ENCODE measurements at places on chromosomes 7 and 10.

DNA sequence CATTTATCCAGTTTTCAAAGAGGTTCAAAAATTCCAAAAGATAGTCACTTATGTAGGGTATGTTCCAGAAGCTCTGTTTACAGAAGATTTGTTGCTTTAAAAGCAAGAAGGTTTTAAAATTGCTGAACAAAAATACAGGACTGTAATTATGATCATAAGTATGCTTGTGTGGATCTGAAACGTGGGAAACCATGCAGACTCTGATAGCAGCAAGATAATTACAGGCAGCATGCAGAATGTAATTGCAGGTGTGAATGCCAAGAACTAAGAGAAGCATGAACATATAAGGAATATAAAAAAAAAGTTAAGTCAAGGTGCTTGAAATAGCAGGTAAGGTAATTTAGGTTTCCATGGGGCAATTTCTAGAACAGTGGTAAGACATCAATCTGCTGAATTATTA lies 405.7 kb downstream of the ARL4A start:
- DNase-seq: no peak

DNA sequence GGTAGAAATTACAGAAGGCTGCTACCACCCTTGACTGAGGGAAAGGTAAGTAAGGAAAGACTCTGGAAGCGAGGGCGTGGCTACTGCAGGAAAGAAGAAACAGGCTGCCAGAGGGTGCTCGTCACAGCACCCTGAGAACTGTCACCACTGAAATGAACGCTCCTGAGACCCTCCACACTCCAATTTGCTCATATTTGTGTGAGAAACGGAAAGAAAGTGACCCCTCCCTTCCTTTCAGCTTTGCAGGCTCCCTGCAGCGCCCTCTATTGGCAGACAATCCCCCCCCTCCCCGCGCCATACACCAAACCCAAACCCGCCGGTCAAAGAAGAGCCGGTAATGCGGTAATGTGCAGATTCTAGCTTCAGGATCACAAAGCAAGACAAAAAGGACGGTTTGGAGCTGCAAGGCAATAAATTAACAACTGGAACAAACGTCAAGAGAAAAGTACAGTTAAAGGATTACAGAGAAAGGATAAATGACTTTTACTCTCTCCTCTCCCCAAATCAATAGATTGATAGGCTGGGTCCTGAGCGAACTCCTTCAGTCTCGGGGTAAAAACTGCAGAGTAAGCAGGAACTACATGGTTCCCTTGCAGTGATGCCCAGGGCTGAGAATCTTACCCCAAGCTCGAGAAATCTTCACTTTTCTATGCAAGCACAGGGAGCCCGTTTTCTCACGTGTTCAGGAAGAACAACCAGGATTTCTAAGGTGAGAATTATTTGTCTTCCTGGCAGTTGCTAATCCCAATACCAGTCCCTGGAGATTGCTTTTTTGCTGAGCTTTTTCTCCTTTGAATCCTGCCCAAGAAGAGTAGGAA lies 47.6 kb downstream of the STEAP1B start:
- DNase-seq: peak; percentile 84

GRCh38 chr7:117630501-117630900 lies 150.7 kb downstream of the CFTR start:
- no peak for DNase-seq

GRCh38 chr10:62464308-62464707 lies 90.1 kb downstream of the ZNF365 start:
- no peak for DNase-seq

DNA sequence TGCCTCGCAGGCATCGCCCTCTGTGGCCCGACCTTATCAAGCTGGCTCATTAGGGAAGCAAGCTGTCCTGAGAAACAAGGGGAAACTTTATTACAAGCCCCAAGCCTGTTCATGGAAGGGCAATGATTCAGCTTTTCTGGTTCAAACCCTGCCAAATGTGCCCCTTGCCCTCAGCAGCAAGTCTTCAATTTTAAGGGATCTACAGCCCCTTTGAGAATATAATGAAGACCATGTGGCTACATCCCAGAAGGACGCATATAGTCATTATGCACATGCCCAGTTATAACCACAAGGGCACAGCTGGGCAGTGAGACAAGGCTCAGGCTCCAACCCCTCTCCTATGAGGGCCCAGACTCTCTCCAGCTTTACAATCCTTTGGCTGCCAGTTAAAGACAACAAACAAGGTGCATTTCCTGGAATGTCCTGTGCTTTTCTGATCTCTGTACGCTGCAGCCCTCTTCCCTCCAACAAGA lies 56.7 kb downstream of the DDC start:
- no peak for DNase-seq

DNA sequence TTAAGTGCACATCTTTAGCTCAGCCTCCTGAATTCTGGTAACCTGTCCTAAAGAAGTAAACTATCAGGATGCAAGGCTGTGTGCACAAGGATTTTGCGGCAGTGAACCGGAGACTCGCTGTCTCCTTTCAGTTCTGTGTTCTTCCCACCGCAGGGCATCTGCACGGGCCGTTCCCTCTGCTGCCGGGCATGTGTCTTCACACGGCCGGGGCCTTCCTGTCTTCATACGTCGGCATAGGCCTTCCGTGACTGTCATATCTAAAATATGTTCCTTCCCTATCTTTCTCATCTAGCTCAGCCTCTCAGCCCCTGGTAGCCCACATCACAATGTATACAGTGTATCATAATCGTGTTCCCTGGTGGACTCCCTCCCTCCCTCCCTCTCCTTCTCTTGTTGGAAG lies 16.4 kb downstream of the PALD1 start:
- DNase-seq: peak; percentile 49

DNA sequence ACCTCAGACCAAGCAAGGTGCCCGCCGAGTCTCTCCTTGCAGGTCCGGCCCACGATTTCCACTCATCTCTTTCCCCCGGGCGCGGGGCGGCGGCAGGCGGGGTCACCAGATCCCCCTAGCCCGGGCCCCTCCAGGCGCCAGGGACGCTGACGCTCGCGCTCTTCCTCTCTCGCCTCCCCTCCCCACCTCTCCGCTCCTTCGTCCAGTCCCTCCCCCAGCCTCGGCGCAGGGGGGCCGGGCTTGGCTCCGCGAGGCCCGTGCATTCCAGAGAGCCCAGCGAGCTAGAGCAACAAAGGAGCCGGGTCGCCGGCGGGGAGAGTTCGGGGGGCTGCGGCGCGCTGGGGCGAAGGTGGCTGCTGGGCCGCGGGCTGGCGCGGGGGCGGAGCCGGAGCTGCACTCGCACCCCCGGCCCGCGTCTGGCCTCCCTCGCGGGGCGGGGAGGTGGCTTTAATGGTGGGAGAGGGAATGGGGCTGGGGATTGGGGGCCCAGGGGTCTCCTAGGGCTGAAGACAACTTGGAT lies at the start of gene SMO:
TSS of gene SMO (plus strand) at position 262 of the 520 bp plus-strand sequence. CDS start 519 bp downstream, outside the sequence.
- no peak for DNase-seq

GRCh38 chr10:43862756-43863155 lies 214.1 kb upstream of the ZNF32 start:
- no peak for DNase-seq

DNA sequence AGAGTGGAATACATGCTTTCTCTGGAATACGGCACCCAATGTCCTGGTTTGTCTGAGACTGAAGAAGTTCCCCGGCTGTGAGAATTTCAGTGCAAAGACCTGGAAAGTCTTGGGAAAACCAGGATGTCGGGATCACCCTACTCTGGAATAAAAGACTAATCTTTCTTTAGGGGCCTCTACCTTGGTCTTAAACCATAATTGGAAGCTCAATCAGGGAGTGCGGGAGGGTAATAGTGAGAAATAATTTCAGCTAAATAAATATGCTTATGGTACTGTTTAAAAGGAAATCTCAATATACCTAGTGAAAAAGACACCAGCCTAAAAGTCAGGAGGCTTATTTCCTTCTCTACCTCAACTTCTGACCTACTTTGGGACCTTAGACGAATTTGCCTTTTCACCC lies 236.1 kb upstream of the GLI3 start:
- DNase-seq: no peak

GRCh38 chr7:72057796-72058195 lies 354.3 kb downstream of the CALN1 start:
- no peak for DNase-seq

DNA sequence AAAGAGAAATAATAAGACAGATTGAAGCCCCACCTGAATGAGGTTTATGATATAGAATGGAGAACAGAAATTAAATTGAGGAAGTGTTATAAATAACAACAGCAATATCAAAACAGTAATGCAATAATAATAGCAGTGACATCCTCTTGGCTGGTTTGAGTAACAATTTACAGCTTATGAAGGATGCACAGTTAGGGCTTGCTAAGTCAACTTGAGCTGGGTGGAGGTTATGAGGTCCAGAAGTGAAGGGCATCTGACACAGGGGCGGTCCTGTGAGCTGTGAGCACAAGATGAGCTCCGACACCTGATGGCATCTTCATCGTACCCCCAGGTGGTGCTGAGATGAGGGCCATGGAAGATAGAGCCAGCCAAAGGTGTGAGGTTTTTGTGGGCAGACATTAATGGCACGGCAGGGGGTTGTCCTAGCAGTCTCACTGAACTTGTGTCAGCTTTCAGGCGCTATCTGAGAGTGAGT lies 30.5 kb downstream of the ARHGAP22 start:
- no peak for DNase-seq

GRCh38 chr10:88896372-88896993 lies 16.4 kb downstream of the STAMBPL1 start:
- DNase-seq: peak; percentile 78

GRCh38 chr7:115435178-115435577 lies 513.3 kb downstream of the MDFIC start:
- no peak for DNase-seq

- no peak for DNase-seq
Observed at GRCh38 chr10:42615419-42615818, 23.0 kb downstream of the ZNF33B start.

- no peak for DNase-seq
Observed at GRCh38 chr10:29130190-29130673, 158.6 kb upstream of the LYZL1 start.

- no peak for DNase-seq
Observed at GRCh38 chr10:26507441-26507840, 69.3 kb downstream of the APBB1IP start.

DNA sequence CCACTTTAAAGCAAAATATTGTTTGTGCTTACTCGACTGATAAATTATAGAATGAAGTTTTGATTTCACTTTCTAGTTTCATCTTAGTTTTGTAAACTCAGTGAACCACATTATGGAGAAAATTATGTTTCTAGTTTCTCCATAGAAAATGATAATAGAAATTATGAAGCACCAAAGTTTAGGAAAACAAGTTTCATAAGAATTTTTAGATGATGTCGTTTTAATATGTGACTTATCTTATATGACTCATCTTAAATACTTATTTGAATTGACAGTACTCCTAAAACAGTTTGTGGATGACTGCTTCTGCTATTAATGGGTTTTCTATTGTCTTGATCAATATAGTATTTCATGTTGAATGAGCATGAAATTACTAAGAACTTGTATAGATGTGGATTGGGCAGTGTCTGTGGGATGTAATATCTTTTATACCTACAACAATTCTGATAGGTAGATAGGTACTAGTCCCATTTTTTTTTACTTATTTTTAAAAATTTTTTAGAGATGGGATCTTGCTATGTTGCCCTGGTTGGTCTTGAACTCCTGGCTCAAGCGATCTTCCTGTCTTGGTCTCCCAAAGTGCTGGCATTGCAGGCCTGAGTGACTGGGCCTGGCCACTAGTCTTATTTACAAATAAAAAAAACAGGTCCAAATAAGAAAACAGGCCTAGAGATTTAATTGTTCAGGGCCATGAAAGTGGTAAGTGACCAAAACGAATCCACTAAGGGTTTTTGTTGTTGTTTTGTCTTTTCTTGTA lies 3.7 kb downstream of the HBP1 start:
- DNase-seq: no peak

- DNase-seq: no peak
Observed at GRCh38 chr7:142616842-142617241, 132.4 kb upstream of the PRSS1 start.

DNA sequence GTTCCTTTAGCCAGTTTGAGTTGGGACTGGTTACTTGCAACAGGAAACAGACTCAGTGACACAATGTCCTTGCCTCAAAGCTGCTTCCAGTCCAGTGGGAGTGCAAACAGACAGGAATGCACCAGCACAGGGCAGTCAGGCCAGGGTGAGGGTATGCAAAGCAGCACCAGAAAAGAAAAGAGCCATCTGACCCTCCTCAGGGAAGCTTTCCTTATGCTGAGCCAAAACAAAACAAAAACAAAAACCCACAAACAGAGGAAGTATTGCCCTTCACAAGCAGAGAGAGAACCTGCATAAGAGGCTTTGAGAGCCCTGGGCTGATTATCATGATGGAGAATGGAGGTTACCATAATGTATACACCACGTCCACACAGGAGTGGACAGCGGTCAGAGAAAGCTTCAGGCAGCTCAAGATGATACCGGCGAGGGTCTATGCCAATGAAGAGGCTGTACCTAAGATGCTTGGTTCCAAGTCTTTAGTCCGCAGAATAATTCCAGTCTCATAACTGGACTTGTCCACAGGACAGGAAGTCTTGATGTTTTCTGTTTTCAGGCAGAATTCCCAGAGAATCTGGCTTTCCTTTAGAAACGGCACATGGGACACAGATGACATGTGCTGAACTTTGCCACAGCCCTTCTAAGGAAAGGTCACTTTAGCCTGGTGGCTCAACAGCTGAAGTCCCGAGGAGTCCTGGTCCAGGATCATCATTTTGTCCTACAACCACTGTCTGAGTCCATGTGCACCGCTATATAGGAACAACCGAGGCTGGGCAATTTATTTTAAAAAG lies 263.3 kb downstream of the TNS3 start:
- DNase-seq: no peak

DNA sequence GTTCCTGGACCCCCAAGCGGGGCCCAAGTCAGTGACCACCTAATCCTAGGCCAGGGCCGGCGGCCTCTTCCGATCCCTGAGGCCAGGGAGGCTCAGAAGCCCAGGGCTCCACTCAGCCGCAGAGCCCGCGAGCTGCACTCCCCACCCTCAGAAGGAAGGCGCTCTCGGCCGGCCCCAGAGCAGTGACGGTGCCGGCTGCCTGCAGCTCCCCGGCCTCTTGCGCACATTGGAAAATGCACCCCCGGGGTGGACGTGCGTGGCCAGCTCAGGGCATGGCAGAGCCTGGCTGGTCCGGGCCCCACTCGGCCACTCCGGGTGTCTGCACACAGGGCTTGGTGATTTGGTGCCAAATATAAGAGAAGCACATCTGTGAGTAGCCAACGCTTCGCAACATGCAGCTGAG lies 269.1 kb downstream of the PTPRN2 start:
- DNase-seq: no peak

- DNase-seq: peak; percentile 27
Observed at GRCh38 chr7:28573059-28573553, 160.8 kb downstream of the CREB5 start.

GRCh38 chr7:150715738-150716137 lies 675 bp upstream of the GIMAP1 start:
- DNase-seq: no peak

DNA sequence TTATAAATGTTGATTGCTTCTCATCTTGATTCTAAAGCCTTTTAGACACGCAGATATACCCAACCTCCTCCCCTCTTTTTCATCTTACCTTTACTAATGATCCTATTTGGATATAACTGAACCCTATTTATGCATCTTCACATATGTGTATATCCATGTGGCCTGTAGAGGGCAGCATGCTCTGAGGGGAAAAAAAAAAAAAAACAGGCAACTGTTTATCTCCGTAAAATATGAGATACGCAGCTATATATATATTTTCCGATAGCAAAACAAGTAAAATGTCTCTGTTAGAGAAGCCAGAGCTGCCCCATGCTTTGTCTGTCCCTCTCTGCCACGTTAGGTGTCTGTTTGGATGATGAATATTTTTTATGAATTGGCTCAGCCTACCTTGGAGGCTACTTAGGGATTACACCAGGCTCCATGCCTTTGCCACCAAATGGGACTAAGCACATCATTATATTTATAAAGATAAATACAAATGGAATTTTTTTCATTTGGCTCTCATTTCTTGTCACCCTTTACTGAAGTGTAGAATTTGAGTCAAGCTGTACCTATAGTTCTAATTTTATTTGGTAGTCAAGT lies 174.8 kb upstream of the FZD1 start:
- no peak for DNase-seq

GRCh38 chr10:48491392-48492139 lies 113.3 kb downstream of the ARHGAP22 start:
- DNase-seq: no peak
